ENCODE measurements at places on chromosomes 11 and 22.

DNA sequence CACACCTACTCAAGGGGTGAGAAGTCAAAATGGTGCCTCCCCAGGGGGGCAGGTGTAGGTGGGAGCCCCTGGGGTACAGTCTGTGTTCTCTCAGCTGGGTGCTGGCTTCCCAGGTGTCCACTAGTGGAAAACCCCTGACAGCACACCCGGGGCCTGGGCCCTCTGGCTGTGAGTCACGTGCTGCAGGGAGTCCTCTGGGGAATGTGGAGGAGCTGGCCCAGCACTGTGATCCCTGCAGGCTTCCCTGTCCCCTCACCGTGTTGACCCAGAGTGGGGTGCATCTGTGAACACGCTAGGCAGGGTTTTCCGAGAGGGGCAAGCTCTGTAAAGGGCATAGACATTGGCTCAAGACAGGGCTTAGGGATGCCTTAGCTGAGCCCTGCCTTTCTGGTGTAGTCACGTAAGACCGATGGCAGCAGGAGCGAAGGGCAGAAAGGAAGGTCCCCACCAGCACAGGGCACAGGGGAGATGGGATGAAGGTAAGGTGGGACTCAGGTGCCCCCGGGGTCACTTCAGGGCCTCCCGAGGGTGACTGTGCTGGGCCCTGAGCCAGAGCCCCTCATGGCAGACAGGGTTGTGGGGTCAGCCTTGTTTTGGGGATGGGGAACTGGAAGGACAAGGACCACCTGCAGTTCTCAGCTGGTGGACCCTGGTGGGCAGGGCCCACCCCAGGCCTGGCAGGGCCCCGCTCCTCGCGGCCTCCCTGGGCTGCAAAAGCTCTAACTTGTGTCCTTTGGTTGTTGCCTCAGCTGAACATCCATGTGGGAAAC is 14.1 kb downstream of the DERL3 start:
- DNase-seq = no peak

GRCh38 chr11:12251666-12252560 is 125.5 kb upstream of the PARVA start:
- no peak for DNase-seq

GRCh38 chr11:96331699-96332116 is 11.3 kb downstream of the MAML2 start:
- no peak for DNase-seq

DNA sequence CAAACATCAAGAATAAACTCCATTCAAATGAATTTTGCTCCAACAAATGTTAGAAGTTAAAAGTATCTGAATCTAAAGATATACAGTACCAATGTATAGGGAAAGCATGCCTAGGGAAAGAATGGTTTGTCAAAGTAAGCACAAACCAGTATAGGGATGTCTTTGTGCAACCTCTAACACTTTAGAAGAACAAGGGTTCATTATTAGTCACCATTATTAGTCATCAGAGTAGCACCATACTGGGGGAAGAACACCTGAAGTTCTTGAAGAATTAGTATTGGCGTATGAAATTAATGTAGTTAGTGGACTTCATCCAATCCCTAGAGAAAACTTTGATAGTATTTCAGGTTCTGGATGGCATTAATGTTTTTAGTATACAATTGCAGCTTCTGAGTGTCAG is 943.7 kb downstream of the METTL15 start:
- no peak for DNase-seq

GRCh38 chr11:45964911-45965389 is 42.5 kb downstream of the LARGE2 start:
- DNase-seq = peak; percentile 93

Measured in Ammon's horn (tissue), 1 donor.